ENCODE measurements at places on chromosomes 4 and X. TPM values are rescaled to one million over a fixed set of nuclear protein-coding genes. Genes with fewer than 3 reads are reported as not detected.

DNA sequence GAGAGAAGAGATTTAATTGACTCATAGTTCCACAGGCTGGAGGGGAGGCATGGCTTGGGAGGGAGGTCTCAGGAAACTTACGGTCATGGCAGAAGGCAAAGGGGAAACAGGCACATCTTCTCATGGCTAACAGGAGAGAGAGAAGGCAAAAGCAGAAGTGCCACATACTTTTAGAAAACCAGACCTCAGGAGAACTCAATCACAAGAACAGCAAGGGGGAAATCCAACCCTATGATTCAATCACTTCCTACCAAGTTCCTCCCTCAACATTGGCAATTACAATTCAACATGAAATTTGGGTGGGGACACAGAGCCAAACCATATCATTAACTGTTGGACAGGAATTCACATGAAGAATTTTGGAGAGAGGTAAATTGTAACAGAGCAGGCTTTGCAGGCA, 485.3 kb upstream of the PITX2 start:
- DNase-seq = no peak

DNA sequence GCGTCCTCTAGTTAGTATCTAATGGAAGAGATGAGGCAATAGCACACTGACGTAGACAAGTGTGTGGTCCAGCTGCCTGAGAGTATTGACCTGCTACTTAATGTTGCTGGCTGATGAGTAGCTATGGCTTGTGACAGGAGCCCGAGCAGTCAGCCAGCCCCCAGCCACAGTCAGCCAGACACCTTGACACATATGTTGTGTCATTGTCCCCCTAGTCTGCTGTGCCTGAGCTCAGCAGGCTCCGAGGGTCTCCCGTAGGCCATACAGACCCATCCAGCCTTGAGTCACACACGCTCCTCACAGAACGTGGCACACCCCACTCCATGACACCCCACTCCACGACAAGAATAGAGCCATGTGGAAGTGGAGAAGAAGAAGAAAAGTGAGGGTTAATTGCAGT, 362.1 kb downstream of the UNC5C start:
- no peak for DNase-seq

- no peak for DNase-seq
Measured at GRCh38 chr4:154961263-154961662, 180.2 kb downstream of the RBM46 start.

DNA sequence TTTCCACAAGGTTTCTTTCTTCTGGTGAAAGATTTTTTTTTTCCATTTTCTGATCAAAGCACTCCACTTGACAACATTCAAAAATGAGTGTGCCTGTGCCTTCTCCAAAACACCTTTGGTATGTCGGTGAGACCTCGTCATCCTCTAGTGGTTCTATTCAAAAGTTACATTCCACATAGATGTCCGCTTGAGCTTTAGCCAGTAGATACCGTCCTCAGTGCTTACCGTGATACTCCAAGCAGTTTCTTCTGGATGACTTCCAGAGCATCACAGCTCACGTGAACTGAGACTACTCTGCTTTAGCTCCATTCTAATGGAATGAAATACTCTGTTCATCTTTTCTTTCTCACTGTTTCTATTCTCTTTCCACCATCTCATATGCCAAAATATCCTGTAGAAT, 38.2 kb upstream of the VEGFC start:
- no peak for DNase-seq

MAGEA2B gene
- not detected for total RNA-seq

RBMXL3 gene
- not detected for total RNA-seq

COX7B2 gene
- total RNA-seq = not detected

MRFAP1 gene
- total RNA-seq = 168 TPM

NSUN7 gene
- total RNA-seq = 9.9 TPM
